Osteocyte (in vitro differentiated cells): ENCODE measurements at places on chromosomes 13 and 19. TPM values are rescaled to one million over a fixed set of nuclear protein-coding genes. Genes with fewer than 3 reads are reported as not detected.

GRCh38 chr19:1601613-1602064 lies 3.6 kb downstream of the UQCR11 start:
- DNase-seq = no peak

DNA sequence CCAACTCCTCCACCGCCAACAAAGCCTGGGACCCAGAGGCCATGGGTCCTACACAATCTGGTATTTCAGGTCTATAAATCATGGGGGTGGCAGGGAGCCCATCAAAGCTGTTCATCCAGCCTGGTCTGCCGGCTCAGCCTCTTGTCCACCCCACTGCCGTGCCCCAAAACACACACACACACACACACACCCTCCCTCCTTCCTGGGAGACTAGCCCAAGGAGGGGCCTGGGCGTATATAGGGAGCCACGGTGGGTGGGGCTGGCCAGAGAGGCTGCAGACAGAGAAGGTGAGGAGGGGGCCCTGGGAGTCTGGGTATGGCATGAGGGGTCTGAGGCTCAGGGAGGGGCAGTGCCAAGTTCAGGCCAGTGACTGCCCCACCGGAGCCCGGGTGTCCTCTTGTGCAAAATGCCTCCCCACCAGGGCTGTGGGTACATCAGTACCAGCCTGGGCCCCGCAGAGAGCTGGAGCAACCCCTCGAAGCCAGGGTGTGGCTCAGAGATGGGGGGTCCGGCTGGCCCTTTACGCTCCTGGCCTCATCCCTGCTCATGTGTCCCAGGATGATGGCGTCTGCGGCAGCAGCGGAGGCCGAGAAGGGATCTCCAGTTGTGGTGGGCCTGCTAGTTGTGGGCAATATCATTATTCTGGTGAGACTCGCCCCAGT lies at the start of gene UPK1A:
Gene UPK1A, plus strand, starts transcription at position 267 of the 663 bp plus-strand sequence. Its CDS starts 296 bp downstream, at position 563.
- no peak for DNase-seq

DNA sequence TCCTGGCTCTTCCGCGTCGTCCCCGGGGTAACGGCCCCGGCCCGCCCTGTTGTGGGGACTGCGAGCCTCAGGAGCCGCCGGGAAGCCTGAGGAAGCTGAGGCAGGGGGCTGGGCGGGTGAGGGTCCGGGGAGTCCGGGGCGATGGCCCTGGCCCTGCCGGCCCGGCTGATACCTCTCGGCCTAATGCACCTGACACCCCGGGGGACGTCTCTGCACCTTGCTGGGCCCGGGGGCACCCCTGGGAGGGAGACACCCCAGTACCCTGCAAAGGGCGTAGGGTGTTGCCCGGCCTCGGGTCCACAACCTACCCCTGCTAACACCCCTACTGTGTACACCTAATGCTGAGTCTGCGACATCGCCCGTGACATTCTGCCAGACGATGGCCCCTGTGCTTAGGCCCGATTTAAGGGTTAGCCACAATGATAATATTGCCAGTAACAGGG lies 410 bp downstream of the PIN1 start:
- DNase-seq = no peak

GRCh38 chr13:35764326-35765015 lies 288.0 kb upstream of the MAB21L1 start:
- no peak for DNase-seq

DNA sequence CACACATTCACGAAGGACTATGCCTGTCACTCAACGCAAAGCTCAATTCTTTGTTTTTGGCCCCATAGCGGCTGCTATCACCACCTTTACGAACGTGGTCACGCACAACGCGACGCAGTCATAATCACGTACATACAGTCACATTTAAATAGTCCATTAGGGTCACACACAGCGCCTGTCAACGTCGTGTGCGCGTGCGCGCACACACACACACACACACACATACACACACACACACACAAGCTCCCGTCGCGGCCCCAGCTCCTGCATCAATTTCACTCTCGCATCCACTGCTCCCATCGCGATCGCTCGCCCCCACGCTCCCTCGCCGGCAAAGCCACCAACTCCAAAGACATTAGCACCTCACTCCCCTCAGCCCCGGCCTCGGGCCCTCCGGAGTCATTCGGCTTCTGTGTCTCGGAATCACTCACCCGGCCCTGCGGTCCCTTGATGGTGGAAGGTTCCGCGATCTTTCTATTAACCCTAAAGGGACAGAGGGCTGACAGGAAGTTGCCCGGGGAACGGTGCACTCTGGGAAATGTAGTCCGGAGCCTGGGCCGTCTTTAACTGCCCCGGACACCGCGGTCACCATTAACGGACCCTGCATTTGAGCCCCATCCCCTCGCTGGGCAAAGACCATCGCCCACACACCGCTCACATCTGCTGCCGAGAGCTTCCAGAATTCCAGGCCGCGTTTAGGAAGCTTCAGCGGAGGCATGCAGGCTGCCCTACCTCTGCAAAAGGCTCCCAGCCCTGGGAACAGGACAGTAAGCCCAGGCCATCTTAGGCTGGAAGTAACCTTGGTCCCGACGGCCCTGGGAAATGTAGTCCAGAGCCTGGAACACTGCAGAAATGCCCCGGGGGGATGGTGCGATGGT lies at the start of gene ZNF790:
Gene ZNF790, minus strand, starts transcription at position 482 of the 878 bp plus-strand sequence. CDS start 12,768 bp downstream, outside the sequence.
- peak; percentile 93 for DNase-seq

DNA sequence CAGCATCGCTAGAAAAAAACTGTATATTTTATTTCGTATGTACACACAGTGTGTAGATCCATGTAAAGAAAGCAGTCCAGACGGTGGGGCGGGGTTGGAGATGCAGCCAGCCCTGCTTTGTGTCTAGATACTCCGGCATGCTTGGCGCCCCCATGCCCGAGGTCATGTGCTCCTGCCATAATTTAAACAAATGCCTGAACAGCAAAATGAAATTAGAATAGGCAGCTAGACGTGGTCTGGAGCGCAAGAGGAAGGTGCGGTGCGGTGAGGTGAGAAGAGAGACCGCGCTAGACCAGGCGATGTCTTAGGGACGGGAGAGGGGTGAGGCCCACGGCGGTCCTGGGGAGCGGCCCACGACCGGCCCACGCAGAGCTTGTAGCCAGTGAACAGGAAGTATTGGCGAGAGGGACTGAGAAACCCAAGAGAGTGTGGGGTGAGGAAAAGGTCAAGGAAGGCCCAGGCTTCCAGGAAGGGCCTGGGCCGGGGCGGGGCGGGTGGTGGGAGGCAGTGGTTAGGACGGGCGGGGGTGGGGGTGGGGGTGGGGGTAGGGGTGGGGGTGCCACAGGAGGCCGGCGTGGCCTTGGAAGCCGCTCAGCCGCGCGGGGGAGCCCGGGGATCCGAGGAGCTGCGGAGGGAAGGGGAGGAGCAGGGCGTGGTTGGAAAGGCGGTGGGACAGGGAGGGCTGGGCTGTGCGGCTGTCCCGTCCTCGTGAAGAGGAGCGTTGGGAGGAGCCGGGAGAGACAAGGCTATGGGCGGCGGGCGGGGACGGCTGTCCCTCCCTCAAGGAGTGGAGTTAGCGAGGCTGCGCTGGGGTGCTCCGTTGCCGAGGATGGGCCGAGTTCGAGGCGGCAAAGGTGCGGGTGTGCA lies 254.7 kb upstream of the SGCG start:
- peak; percentile 85 for DNase-seq

GRCh38 chr13:37491661-37492060 lies 106.9 kb downstream of the POSTN start:
- DNase-seq = no peak

- DNase-seq = no peak
Measured at GRCh38 chr13:33441015-33441414, 155.5 kb upstream of the STARD13 start.

DNA sequence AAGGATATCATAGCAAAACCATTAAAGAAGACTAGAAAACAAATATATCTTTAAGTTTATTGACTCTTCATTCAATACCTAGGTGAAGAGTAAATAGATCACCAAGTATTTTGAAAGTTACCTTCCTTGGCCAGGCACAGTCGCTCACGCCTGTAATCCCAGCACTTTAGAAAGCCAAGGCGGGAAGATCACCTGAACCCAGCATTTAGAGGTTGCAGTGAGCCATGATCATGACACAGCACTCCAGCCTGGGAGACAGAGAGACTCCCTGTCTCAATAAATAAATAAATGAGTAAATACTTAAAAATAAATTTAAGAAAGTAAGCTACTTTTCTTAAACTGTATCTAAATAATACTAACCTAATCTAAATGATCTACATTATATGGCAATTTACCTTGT lies 8.9 kb upstream of the WBP4 start:
- DNase-seq = no peak

The ZNF570 gene
- 7.3 and 8.1 TPM in 2 replicates for total RNA-seq

DNA sequence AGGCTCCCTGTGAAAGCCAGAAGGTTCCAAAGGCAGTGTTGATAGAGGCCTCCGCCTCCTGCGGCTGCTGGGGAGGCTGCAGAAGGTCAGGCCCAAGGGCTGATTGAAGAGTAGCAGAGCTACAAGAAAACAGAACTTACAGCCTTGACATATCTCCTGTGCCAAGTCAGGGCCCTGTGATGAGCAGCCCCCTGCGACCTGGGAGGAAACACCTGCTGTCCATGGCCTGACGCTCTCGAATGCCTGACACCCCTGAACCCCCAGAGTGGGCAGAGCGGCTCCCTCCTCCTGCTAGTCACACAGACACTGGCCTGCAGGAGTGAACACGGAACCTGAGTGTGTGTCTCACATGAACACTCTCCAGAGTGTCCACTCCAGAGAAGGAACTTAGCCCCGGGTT lies 38.2 kb upstream of the TUBGCP3 start:
- no peak for DNase-seq
